ENCODE measurements at places on chromosomes 12 and 14.

GRCh38 chr12:92411687-92412086 lies 266.0 kb upstream of the BTG1 start:
- DNase-seq = no peak

DNA sequence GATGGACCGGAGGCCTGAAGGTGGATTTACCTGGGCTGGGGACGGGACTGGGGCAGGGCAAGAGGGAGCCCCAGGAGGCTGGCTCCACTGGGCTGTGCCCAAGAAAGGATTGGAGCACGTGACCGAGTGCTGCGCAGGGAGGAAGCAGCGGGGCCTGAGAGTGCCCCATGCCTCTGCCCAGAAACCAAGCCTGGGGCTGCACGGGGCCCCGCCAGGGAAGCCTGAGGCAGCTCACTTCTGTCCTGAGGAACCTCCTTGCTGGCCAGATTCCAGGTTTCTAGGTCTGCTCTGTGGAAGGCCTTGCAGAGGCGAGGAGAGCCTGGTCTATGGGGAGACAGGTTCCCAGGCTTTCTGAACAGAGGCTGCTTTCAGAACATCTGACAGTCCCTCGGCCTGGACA lies 10.4 kb downstream of the NGB start:
- peak; percentile 31 for DNase-seq

GRCh38 chr14:25626986-25627385 lies 577.0 kb upstream of the STXBP6 start:
- DNase-seq = no peak

- no peak for DNase-seq
Measured at GRCh38 chr14:36340276-36340890, 19.9 kb upstream of the MBIP start.

DNA sequence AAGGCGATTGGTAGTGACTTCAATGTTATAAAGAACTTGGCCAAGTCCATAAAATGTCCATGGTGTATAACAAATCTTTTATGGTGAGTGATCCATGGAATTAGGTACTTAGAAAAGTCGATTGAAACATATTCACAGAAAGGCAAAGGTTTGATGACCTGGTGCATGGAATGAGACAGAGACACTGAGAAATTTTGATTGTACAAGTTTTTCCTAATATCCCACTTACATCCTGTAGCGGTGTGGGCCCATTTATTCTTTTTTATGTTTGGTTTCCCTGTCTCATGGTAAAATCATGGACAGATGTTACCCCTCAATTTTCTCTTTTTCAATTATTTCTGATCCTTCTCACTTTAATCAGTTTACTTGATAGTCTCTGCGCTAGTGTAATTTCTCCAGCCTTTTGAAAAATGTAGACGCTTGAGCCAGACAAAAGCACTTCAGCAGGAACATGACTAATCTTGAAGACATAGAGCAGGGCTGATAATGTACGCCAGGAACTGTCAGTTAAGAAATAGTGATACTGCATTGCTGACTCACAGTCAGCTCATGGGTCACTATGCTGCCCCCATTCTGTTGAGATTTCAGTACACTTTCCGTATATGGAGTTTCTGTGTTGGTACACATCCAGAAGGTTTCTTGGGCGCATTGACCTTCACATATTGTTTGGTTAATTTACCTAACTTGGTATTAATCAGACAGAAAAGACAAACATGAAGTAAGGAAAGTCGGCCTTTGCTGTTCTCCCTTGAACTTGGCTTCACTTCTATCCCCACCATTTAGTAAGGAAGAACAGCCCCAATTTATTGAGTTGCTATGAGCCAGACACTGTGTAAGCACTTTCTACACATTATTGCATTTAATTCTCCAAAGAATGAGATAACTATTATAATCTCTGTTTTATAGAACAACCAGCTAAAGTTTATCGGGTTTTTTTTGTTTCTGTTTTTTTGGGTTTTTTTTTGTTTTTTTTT lies 841.7 kb downstream of the DIO2 start:
- DNase-seq = no peak

- DNase-seq = no peak
Measured at GRCh38 chr12:1533205-1533601, 61.2 kb downstream of the FBXL14 start.

- DNase-seq = no peak
Measured at GRCh38 chr12:66191547-66192126, 2.6 kb downstream of the IRAK3 start.

DNA sequence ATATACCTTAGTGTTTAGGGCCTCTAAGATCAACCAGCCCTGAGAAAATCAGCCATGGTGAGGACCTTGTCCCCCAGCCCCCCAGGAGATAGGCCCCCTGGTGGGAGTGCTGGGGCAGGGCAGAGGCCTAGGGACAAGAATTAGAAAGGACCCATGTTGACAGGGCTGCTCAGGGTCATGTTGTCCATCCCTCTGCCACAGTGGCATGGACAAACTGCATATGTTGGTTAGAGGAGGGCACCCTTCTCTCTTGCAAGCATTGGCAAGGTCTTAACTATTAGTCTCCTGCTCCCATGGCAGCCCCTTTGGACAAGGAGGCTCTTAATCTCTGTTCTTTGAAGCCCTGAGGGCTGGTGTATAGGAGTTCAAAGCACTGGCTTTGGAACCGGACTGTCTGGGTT lies 755 bp upstream of the PTPN6 start:
- no peak for DNase-seq

DNA sequence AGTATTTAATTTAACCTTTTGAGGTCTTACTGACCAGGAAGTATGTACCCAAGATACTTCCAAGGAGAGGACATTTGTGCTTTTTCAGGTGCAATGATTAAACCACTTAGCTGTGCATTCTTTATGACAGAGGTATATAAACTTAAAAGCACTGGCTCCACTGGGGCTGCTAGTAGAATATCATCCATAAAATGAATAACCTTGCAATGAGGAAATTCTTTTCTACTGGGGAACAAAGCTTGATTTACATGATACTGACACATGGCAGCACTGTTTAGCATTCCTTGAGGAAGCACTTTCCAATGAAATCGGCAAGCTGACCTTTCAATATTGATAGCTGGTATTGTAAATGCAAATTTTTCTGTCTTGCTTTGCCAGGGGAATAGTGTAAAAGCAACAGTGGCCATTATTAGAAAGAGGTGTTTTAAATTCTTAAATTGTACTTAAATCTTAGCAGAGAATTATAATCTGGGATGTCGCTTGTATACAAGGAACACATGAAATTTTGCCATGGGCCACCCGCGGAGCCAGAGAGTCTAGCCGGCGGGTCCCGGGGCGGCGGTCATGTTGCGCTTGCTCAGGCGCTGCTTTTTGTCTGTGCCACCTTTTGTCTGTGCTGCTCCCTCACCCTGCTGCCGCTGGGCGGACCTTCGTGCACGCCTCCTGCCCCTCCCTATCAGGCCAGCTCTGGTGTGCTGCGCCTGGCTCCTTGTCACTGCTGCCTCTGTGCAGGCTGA lies 20.9 kb upstream of the BLTP3B start:
- DNase-seq = peak; percentile 50

GRCh38 chr12:110750784-110751461 lies 8.2 kb upstream of the PPP1CC start:
- no peak for DNase-seq

DNA sequence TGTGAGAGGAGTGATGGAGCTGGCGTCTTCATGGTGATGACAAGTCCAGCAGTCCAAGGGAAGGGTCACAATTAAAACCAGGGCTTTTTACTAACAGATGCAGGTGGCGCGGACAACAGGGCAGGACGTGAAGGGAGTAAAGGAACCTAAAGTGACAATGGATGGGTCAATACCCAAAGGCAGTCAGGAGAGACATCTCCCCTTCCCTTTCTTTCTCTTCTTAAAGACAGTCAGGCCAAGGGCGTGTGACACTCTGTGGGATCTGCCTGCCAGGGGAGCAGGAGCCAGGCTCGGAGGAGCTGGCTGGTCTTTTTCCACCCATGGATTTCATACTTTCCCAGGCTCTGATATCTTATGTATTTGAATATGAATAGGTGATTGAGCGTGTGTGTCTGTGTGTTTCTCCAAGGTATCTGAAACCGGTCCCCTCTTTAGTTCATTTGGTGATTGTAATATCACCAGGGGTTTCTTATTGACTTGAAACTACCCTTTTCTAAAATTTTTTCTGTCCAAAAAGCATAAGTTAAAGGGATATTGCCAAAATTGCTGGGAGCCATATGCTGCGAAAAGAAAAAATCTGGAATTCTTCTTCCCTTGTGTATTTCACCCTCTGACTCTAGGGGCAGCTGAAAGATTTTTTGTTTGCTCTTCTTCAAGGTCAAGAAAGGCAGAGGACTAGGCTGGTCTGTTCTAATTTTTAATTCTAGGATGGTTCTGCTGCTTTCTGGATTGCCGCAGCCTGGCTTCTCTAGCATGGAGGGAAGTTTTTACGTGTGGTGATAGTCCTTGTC lies 61.8 kb downstream of the FBXL14 start:
- no peak for DNase-seq

GRCh38 chr14:96581902-96582301 lies 79.7 kb downstream of the PAPOLA start:
- DNase-seq = no peak
